Stomach (tissue), 19 donors: ENCODE measurements at places on chromosomes 7 and 10. TPM values are rescaled to one million over a fixed set of nuclear protein-coding genes. Genes with fewer than 3 reads are reported as not detected.

Gene TDRD1
- 7.6 TPM for total RNA-seq

Gene SORCS1
- 10.1 TPM for total RNA-seq

Gene RHOBTB1
- 302 TPM for total RNA-seq

Gene ELN
- total RNA-seq = 134 TPM

Gene NAT16
- total RNA-seq = not detected

DNA sequence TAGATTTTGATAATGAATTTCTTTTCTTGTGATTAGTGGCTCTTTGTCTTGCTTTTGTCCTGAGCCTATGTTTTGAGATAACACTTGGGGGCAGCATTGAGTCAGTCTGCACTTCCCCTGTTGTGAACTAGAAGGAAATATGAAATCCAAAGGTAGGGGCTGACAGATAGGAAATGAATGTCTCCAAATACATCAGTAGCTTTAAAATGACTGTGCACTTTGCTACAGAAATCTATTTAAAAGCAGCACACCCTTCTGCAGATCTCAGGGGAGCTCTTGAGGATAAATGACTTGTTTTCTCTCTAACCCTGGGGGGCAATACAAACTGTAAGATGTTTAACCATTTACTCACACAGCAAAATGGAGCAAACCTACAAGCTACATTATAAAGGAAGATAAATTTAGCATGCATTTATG is 176.0 kb upstream of the MYO3A start:
- H3K27me3 ChIP-seq = no peaks in the 10 kb centered on the region
- no peak overlapping the region for H3K27ac ChIP-seq
- DNase-seq = peak; percentile 85
- no peak overlapping the region for H3K4me3 ChIP-seq

- no peaks in the 10 kb centered on the region for H3K27me3 ChIP-seq
- no peak overlapping the region for H3K27ac ChIP-seq
- no peak overlapping the region for H3K4me3 ChIP-seq
- DNase-seq = no peak
- no peaks in the 10 kb centered on the region for H3K36me3 ChIP-seq
Observed at GRCh38 chr7:87083865-87084519, 24.5 kb upstream of the ELAPOR2 start.

GRCh38 chr7:117672453-117672852 is 192.6 kb downstream of the CFTR start:
- no peaks in the 10 kb centered on the region for H3K36me3 ChIP-seq
- DNase-seq = peak; percentile 33
- no peaks in the 10 kb centered on the region for H3K27me3 ChIP-seq
- H3K4me1 ChIP-seq = no peaks in the 10 kb centered on the region
